ENCODE measurements at places on chromosomes 4 and X.

- DNase-seq: no peak
These were observed 3.6 kb downstream of the ART3 start for GRCh38 chr4:76078033-76078613.

DNA sequence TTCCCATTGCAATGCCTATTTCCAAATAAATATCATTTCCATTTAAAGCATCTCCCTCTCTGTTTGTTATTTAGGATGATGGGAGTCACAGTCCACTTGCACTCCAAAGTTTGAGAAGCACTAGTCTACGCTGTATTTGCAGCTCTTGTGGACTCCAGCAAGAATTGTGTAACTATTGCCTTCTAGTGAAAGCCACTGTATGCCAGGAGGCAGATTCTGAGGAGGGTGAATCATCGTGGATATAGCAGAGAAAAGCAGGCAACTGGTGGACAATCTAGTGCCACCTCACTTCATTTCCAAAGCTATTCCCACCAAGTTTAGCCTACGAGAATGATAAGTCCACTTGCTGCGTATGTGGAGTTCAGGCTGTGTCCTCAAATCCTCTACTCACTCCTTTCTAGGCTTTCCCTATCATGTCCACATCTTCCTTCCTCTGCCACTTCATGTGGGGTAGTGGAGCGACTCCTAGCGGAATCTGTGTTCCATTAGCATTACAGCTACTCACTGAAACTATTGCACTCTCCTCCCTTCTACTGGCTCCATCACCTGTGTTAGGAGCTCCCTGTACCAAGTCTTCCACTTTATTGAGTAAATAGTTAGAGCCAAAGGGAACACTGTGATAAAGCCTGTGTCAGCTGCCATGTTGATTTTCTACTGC, 501.8 kb upstream of the GALNT7 start:
- no peak for DNase-seq

DNA sequence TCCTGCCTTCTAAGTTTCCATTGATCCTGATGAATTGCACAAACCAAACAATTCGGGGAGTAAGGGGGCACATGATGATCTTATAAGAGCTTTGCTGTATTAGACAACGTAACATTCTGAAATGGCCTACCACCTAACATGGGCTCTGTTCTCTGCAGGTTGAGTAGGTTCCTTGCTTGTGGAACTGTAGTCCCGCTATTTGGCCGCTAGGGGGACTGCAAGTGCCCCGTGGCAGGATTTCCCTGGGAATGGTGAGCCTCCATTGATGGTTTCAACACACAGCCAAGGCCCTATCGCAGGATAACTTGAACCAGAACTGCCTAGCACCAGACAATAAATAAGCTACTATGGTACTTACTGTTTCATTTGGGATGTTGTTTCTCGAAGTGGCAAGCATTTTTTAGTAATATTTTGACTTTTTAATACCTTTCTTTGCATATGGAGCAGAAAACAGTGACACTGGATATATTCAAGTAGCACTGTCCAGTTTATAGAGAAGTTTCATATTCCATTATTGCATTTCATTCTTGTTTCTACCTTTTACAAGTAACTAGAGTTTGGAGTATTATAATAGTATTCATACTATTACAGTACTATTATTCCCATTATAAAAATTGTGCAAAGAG, 11.9 kb downstream of the AR start:
- no peak for DNase-seq

GRCh38 chr4:10063544-10064300, 42.4 kb upstream of the SLC2A9 start:
- DNase-seq: peak; percentile 73

- DNase-seq: no peak
These were observed 102.5 kb upstream of the ANXA10 start for GRCh38 chr4:167989815-167990214.

DNA sequence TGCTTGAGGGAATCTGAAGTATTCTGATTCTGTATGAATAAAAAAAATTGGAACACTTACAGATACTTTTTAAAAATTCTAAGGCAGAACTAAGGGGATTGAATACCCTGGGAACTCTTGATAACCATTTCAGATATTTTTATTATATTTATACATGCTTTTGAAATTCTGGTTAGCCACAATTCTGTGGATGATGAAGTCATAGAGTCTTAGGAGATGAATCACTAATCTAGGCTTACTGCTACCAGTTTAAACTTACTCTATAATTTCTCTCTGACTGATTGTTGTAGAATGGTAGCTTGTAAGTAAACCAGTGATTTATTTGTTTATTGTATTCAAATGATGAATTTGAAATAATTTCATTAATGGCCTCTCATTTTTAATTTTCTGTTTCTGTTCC, 11.4 kb upstream of the SLAIN2 start:
- no peak for DNase-seq

DNA sequence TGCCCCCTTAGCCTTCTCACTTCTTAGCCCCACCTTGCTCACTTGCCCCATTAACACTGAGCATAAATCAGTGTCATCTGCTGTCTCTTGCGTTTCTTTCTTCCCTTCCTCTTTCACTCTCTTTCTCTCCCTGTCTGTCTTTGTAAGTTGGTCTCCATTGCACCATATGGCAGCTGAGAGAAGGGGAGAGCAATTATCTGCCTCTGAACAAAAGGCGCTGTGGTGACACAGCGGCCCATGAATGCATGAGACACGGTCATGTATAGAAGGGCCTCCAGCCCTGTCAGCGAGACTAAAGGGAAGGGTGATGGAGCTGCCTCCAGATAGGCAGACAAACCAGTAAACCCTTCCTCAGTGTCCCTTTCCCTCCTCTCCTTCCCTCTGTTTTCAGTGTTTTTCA, 88.8 kb upstream of the PCDH18 start:
- no peak for DNase-seq

DNA sequence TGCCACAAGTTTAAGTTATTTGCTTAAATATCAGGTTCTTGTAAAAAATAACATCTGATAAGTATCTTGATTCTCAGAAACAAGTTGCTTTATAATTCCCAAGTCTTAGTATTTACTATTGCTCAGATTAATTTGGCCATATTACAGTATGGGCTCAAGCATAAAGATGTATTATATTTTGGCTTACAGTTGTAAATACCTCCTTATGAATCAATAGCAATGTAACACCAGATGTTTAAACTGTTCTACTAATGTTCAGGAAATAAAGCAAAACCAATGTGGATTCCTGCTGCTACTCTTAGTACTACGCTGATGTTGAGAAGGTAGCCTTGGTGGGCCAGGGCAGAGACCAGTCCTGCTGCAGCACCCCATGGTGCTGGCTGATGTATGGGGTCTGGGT, 102.7 kb downstream of the MGST2 start:
- DNase-seq: no peak

DNA sequence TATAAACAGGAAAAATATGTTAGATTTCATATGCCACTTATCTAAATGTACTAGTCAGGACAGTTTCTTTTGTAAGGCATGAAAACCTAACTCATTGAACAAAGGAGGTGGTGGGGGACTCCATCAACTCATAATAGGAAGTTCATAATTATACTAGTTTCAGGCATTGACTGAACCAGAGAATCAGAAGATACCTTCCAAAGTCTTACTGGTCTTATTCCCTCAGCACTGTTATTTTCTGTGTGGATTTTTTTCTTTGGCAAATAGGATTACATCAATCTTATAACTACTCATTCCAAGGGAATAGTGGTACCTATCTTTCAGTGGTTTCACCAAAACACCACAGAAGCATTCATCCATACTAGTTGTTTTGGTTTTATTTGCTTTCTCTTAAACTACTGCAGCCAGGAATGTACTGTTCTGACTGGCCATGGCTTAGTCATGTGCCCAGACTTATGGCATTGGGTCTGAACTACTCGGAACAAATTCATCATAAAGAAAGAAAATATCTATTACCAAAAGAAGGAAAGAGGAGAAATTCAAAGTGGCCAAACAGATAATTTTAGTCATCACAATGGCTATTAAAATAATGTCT, 273.9 kb downstream of the ARAP2 start:
- DNase-seq: no peak

DNA sequence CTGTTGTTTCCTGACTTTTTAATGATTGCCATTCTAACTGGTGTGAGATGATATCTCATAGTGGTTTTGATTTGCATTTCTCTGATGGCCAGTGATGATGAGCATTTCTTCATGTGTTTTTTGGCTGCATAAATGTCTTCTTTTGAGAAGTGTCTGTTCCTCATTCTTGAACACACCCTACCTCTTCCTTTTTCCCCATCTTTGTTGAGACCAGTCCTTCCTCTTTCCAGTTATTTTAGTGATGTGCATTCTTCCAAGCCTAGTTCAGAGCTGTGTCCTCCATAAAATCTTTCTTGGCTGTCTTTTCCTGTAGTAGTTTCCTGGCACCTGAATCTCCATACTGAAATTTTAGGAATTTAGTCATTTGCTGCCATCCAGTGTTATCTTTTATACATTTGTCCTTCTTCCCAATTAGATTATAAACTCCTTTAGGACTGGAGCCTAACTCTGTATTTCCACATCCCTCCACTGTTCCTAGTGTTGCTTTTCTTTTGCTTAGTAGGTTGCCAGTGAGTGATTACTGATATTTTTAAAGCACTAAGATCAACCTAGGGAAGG, 11.4 kb downstream of the FHIP1A start:
- no peak for DNase-seq

GRCh38 chrX:16137416-16138107, 14.2 kb downstream of the GRPR start:
- no peak for DNase-seq

DNA sequence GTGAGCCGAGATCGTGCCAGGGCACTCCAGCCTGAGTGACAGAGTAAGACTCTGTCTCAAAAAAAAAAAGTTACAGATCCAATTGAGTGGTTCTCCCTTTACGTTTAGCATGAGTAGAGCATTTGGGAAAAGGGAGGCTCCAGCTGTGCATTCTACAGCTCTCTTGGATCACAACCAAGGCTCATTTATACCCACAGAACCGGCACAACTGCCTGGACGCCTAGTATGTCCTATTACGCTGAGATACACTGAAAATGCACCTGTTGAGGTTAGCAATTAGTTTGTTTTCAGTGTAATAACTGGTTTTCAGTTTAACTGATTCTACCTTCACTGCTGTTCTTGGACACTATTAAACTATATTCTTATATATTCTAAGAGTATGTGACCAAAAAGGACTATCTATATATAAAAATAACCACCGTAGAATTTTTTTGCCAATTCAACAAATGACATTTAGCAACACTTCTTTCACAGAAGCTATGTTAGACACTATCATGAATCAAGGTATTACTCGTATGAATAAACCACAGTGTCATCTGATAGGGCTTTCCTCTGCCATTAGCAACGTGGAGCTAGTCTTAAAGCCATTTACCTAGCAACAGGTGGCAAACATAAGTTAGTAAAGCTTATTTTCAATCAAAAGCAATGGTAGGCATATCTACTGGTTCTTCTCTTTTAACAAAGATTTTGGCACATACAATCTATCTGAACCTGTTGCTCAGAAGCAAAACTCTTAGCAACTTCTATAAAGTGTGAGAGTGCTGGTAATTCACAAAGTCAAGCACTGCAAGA, 3.6 kb downstream of the OTUD4 start:
- no peak for DNase-seq

DNA sequence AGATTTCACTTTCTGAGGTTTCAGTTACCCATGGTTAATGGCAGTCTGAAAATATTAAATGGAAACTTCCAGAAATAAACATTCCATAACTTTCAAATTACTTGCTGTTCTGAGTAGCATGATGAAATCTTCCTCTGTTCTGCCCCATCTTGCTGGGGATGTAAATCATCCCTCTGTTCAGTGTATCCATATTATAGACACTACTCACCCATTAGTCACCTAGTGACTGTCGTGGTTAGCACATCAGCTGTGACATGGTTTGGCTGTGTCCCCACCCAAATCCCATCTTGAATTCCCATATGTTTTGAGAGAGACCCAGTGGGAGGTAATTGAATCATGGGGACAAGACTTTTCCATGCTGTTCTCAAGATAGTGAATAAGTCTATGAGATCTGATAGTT, 125.5 kb upstream of the GIMD1 start:
- no peak for DNase-seq

DNA sequence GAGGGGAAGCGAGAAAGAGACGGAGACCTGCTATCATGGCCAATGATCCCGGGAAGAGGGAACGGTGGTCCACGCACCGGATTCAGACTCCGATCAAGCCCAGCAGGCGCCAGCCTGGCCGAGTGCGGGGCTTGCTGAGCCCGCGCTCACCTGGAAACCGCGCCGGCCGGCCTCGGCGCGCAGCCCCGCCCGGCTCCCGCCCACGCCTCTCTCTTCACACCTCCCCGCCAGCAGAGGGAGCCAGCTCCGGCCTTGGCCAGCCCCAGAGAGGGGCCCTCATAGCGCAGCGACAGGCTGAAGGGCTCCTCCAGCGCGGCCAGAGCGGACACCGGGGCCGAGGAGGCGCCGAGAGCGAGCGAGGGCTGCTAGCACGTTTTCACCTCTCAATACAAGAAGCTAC, 36.8 kb upstream of the SPANXN2 start:
- DNase-seq: no peak

DNA sequence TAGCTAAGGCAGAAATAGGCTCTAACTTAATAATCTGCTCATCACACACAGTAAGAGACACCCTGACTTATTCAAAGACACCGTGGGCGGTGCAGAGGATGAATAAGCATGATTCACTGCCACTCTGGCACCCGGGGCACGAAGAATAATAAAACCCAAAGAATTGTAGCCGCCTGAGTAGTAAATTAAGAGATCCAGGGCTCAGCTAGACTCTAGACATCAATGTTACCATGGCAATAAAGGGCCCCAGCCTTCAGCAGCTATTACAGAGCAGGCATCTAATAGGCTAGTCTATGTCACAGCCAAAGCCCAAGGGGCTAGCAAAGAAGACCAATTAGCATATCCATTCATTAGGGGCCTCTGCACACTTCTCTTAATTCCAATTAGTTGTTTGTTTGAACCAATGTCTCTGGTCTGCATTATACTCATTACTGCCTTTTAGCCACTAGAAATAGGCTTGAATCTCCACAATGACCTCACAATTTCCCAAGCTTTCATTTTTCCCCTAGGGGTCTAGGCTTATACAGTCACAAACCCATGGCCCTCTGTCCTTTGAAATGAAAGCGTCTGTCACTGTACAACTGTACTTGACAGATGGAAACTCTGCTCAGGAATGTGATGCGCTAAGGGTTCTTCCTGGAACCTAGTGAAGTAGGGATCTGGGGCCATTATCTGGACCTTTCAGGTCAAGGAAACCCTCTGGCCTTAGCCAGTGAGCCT, 3.0 kb upstream of the ATP1B4 start:
- DNase-seq: no peak

DNA sequence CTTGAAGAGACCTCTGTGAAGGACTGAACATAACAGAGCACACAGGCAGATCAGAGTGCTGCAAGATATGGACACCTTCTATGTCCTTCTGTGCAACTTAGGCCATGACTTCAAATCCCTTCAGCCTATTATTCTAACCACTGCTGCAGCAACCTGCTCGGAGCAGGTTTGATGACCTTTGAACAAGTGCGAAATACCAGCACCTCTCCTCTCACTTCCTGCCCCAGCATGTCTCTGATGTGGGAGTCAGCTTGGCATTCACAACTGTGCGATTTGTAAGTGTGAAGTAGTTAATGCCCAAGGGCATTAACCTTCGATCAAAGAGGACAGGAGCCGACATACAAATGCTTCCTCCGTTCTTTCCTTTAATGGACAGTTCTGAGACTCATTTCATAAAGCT, 1.6 kb upstream of the EXOC1 start:
- no peak for DNase-seq

Data from pulmonary artery endothelial cell (primary cell).